ENCODE measurements at places on chromosomes 13 and 19.

DNA sequence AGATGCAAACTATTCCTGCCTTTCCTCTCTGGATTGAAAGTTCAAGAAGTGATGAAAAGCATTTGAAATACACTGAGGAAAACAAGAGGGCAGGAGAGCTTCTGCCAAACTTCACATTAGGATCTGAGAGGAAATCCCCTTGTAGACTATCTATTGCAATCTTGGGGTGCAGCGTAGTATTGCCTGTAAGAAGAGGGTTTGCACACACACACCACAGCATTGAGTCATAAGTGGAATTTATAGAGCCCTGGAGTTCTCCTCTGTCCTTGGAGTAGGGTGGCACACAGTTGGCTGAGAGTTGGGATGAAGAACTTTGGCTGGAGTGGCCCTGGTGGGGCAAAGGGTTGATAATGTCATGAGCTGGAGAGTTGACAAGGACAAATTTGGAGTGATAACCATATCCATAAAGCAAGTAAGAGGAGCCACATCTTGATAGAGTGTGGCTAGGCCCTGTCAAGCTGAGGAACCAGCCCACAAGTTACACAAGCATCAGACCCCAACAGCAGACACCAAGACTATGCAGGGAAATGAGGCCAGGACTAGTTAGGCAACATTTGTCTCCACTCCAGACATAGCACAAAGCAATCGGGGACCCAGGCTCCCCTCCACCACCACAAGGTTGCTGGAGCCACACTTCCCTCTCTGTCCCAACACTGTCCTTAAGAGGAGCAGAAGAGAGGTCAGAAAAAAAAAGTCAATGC is 520.9 kb downstream of the KLF5 start:
- DNase-seq, result no peak

- no peak for DNase-seq
Measured at GRCh38 chr13:54628383-54628782, 1599.8 kb downstream of the OLFM4 start.

DNA sequence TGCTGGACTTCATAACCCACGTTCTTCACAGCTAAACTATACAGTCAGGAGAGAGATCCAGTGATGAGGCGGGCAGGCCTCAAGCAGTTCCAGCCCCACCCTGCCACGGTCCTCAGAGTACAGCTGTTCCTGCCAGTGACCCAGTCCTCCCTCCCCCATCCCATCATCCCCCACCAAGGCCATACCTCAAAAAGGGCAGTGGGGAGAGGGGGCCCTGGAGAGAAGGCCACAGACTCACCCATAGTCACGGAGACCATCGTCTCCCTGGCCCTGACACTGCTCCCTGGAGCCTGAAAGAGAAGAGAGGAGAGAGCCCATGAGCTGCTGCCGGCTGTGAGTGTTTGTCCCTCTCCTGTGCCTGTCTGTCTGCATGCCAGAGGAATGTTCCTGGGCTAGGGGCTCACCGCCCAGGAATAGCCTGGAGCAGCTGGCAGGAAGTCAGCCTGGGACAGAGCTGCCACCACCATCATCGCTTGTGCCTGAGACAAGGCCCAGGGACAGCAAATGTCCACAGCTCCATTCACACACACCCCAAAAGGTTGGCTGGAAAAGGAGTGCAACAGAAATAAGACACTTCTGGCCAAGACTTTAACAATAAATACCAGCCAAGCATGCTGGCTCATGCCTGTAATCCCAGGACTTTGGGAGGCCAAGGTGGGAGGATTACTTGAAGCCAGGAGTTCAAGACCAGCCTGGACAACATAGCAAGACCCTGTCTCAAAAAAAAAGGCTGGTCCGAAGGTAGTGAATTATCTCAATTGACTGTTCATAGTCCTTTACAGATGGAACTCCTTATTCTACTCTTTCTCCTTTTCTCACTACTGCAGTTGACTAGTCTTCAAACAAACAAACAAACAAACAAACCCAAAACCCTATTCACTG is 6.4 kb downstream of the C19orf47 start:
- DNase-seq, result no peak

DNA sequence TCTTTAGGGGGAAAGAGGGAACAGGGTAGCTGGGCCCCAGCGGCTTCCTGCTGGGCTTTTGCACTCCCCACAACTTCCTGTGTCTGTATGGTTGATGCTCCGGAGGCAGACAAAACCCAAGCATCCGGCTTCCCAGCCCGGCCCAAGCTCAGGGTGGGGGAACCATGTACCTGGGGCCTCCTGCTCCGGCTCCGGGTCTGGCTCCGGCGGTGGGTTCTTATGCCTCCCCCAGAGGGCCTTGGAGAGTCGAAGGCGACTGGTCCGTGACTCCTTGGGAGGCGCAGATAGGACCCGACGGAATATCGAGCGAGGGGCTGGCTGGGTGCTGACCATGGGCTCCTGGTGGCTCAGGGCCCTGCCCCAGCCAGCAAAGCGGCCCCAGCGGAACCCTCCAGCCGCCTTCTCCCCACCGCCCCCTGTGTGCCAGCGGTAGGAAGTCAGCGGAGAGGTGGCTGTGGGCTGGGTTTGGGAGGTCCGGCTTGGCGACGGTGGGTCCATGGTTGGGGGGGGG is 428 bp downstream of the RASAL3 start:
- DNase-seq, result no peak

DNA sequence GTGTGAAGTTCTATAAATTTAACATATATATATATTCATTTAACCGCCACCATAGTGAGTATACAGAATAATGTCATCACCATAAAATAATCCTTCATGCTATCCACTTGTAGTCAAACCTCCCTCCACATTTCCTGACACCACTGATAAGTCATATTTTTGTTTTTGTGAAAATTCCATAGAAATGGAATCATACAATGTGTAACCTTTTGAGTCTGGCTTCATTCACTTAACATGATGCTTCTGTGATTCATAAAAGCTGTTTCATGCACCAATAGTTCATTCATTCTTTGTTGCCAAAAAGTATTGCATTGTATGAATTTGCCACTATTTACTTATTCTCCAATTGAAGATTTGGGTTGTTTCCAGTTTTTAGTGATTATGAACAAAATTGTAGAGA is 497.5 kb upstream of the PCDH20 start:
- DNase-seq, result peak; percentile 32

GRCh38 chr13:28493740-28494503 is 1.0 kb downstream of the FLT1 start:
- peak; percentile 23 for DNase-seq

DNA sequence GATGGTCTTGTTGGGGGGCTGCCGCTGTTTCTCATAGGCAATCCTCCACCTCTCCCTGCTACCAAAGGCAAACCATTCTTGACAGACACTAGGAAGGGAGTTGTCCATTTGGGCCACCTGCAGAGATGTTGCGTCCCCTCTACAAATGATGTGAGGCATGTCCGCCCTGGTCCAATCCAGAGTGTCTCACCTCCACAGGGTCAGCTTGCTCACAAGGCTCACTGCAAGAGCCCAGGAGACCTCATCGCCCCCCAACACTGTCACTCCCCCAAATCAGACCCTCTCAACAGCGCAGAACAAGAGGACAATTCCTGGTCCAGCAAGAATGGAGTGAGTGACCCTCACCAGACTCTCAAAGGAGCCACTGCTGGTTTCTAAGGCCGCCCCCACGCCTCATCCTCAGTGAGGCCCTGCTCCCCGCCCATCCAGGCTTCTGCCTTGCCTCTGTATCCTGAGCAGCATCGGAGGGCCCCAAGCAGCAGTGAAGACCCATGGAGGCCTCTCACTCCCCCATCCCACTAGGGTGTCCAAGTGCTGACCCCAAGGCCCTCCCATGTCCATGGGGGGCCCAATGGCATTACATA is 6.5 kb downstream of the HNRNPL start:
- DNase-seq, result no peak

- peak; percentile 27 for DNase-seq
Measured at GRCh38 chr13:109673477-109673876, 112.9 kb downstream of the IRS2 start.

DNA sequence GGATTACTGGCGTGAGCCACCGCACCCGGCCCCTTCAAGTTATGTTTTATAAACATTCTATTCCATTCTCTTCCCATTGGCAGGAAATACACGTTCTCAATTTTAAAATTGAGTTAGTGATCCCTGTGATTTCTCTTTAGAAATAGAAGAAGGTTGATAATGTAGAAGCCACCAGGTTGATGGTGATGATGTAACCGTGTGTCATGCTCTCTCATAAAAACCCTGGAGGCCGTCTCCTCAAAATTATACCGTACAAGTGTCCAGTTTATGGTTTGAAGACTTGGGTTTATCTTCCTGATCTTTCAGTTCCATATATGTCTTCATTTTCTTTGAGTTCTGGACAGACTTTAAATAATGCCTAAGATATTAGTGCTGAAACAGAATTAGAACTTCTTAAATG is 32.2 kb downstream of the COG3 start:
- no peak for DNase-seq

- no peak for DNase-seq
Measured at GRCh38 chr13:90177512-90177911, 1170.0 kb upstream of the MIR17HG start.

- DNase-seq, result no peak
Measured at GRCh38 chr13:47121092-47121763, 224.4 kb upstream of the HTR2A start.

DNA sequence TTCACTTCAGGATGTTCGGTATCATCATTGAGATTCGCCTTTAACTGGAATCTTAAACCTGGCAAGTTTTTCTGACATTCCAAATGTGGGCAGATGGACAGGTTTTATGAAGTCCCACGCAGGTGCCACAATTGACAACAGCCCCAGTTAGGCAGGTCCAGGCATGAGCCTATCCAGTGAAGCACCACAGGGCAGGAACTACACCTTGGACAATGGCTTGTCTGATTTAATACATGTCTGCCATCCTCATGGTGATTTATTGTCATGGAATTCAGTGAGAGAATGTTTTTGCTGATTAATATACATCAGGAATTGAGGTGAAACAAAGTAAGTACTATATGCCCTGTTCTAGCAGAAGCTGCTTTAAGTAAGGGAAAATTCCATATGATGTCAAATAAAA is 10.2 kb upstream of the TPP2 start:
- no peak for DNase-seq

DNA sequence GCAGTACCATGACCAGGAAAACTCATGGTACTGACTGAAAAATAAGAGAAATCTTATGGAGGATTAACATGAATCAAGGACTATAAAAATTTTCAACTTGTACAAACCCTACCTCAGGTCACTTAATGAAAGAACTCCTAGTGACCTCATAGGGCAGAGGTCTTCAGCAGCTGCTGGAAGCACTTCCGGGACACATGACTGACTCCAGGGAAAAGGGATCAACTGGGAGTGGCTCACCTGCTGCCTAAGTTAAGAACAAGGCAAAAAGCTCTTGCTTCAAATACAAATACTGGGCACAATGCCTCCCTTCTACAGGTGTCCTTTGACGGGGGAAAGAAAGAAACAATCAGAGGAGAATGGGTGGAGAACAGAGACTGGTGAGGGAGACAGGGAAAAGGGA is 18.6 kb downstream of the DOCK9 start:
- no peak for DNase-seq

- peak; percentile 22 for DNase-seq
Measured at GRCh38 chr13:108086678-108087077, 128.7 kb downstream of the LIG4 start.

GRCh38 chr13:32447894-32448623 is 20.1 kb upstream of the N4BP2L1 start:
- no peak for DNase-seq

DNA sequence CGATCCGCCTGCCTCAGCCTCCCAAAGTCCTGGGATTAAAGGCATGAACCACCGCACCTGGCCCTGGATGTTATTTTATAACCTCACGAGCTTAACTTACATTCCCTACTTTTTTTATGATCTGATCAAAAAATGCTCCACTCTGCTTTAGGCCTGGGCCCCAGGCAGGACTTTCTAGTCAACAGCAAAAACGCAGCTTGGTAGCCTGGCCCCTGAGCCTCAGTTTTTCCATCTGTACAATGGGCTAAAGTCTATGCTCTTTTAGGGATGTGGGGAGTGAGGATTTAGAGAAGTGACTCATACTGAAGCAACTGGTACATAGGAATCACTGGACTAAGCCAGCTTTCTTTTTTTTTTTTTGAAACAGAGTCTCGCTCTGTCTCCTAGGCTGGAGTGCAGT is 11.9 kb upstream of the PIK3R2 start:
- no peak for DNase-seq

DNA sequence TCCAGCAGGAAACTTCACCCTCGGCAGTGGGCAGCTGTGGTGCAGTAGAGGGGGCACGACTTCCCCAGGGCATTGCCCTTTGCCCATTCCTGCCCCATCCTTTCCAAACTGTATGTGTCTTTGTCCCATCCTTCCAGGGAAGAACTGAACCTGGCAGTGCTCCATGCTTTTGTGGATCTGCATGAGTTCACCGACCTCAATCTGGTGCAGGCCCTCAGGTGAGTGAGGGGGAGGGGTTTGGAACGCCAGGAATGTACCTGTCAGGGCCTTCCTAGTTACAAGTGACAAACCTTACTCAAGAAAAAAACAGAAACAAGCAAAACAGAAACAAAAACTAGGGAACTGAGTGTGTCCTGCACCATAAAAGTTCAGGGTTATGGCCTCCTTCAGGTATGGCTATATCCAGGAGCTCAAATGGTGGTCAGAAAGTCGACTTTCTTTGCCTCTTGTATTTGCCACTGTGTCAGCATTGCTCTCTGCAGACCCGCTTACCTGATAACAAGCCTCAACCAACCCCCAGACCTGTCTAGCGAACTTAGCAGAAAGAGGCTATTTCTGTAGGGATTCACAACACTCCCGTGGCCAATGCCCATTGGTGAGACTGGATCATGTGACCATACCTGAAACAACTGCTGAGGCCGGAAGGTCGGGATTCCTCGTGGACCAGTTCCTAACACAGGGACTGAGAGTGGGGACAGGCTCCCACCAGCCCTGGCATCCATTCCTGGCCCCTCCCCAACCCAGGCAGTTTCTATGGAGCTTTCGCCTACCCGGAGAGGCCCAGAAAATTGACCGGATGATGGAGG is 4.2 kb downstream of the CYTH2 start:
- DNase-seq, result no peak

GRCh38 chr19:47752440-47753211 is 7.3 kb downstream of the NOP53 start:
- DNase-seq, result no peak

DNA sequence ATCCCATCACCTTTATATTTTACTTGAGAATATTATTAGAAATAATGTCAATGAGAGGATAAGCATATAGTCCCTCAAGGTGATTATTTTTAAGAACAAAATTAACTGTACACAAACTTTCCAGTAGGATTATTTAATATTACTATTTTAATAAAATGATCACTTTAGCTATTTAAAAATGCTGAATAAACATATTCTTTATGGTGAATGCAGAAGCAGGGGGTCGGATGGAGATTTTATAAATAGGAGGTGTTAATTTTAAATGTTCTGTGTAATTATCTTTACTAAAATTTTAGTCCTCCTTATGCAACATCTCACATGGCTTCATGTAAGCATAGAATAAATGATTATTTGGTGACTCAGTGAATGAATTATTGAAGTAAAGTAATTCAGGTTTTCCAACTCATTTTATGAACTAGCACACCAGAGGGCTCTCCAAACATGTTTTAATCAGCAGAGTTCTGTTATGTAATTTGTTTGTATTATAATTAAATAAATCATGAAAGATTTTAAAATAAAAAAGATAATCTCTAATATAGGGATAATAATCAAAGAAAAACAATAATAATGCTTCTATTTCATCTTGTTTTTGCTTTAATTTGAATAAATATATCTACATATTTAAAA is 1635.2 kb downstream of the EFNB2 start:
- no peak for DNase-seq
